ENCODE measurements at places on chromosomes 4 and X.
A peak's percentile ranks its signal among the peaks of the same experiment; 100 is the strongest.

GRCh38 chr4:173485164-173485563, 44.9 kb downstream of the HAND2 start:
- DNase-seq, result no peak

- peak; percentile 33 for DNase-seq
These were observed 637 bp downstream of the MAMLD1 start for GRCh38 chrX:150363561-150364346.

- DNase-seq, result no peak
These were observed 31.7 kb upstream of the CRMP1 start for GRCh38 chr4:5924461-5925125.

- DNase-seq, result no peak
These were observed 50.9 kb downstream of the BEND4 start for GRCh38 chr4:42101446-42101975.

- no peak for DNase-seq
These were observed 11.1 kb downstream of the ZNF182 start for GRCh38 chrX:47992669-47993068.

GRCh38 chr4:139767168-139767567, 101.5 kb downstream of the MGST2 start:
- no peak for DNase-seq

DNA sequence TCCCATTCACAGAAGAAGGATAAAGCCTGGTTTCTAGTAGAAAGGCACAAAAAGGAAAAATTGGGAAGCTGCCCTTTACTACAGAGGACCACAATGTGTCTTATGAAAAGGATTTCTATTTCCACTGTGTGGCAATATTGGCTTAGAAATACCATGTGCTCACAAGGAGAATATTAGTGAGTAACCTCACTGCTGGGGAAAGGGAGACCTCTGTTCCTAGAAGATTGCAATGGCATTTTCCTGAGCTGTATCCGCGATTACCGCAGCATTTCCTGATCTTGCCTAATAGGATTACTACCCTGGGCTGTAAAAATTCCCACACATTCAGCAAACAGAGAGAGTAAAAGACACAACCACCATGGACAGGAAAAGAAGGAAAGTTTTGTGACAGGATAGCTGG, 308.8 kb upstream of the TECRL start:
- no peak for DNase-seq

DNA sequence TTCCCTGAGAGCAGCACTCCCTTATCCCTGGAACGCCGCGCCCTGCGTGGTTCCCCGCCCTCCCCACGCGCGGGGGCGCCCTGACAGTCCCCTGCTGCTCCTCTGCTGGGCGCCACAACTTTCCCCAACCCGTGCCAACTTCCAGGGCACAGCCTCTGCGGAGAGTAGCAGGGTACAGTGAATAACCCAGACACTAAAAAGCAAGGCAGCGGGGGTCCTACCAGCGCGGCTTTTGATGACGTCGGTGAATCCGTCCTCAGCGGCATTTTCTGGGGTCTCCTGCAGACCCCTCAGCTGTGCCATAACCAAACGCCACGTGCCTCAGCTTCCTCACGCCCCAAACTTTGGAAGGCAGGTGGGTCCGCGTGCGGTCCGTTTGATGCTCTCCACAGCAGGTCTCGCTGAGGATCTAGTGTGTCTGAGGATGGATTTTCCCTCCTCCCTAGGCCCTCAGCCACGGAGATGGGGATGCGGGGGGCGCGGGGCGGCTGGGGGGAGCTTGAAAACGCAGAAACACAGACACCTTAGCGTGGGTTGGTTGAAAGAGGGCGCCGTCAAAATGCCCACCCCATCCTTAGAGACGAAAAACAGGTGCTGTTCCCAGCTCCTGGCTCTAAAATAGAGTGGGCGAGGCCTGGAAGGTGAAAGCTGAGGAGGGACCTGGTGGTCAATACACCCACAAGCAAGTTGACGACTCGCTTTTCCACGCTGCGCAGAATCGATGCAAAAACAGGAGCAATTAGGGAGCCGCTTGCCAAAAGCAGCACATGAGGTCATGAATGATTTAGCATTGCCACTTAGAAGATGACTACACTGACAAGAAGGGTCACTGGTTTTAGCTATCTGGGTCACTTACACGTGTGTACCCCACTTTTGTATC, 405.6 kb downstream of the FAM47A start:
- no peak for DNase-seq

DNA sequence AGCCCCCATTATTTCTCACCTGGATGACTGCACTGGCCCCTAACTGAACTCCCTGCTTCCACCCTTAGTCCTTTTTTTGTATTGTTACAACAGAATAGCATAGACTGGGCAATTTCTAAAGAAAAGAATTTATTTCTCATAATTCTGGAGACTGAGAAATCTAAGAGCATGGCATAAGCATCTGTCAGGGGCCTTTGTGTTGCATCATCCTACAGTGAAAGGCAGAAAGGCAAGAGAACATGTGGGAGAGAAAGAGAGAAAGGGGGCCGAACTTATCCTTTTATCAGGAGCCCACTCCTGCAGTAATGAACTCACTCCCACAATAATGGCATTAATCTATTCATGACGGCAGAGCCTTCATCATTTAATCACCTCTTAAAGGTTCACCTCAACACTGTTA, 122.1 kb downstream of the EFNB1 start:
- DNase-seq, result no peak

GRCh38 chrX:20019672-20020365, 29.0 kb upstream of the BCLAF3 start:
- no peak for DNase-seq

DNA sequence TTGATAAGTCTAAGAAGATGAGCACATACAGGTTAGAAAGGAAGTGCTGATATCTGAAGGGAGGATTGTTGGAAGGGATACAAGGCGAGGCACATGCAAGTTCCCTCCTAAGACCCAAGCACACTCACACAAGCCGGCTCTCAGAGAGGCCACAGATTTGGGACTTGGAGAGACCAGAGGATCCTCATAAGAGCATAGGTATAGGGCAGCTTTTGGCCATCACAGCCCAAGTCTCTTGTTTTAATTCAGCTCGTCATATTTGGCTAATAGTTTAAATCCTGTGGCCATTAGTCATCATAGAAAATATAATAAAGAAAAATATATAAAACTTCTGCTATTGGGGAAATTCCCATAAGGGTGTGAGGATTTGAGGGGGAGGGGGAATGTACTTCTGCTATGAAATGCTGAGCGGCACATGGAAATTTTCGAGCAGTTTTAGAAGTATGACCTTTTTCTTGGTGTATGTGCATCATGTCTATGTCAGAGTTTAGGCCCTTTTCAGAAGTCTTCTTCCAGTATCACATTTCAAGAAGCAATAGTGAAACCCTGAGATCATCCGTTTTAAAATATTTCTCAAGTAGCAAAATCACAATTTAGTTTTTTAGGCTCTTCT, 97.7 kb downstream of the NFKB1 start:
- peak; percentile 38 for DNase-seq

DNA sequence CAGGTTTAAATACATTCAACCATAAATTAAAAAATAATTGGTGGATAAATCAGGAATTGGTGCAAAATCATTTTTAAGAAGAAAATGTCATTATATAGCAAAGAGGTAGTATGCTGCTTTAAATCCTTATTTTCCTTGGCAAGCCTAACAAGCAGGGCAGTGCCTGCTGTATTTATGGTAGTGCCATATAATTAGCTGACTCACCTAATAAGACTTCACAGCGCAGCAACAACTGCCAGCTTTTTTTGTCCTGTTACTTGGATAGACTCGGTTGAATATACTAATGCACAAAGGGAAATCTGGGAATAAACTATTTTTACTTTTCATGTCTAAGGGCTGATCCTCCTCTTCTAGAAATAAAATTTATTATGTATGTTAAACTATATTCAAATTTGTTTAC, 99.1 kb downstream of the SNCA start:
- DNase-seq, result no peak

DNA sequence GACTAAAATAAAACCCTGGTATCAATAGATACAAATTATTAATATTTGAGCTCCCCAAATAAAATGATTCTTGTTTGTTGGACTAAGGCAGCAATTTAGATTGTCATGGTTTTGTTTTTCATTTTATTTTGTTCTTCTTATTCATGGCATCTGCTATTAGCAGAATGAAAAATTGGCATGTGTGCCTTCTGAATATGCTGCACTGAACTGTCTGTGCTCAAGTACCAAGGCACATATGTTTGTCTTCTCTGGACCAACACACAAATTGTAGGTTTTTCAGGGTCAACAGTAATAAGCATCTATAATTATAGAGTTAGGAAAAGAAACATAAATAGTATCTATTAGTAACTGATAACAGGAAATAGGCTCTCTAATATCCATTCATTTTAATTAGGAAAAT, 121.1 kb downstream of the BANK1 start:
- DNase-seq, result no peak

All from activated CD4-positive, alpha-beta memory T cell treated with anti-CD3 and anti-CD28 coated beads for 36 hours (primary cell).